ENCODE measurements at places on chromosomes 1 and 21. TPM values are rescaled to one million over a fixed set of nuclear protein-coding genes. Genes with fewer than 3 reads are reported as not detected.
A peak's percentile ranks its signal among the peaks of the same experiment; 100 is the strongest.

Gene TSACC
- total RNA-seq, result 0.15 TPM

Gene HSD3B2
- total RNA-seq, result not detected

Gene CRYAA
- total RNA-seq, result not detected

Gene VASH2
- 0.55 TPM for total RNA-seq

Gene SELL
- 2.0 TPM for total RNA-seq

Gene BACE2
- 20.0 TPM for total RNA-seq

Gene OR2T2
- total RNA-seq, result not detected

Gene ACTN2
- total RNA-seq, result not detected

Gene ABCG1
- 2.6 TPM for total RNA-seq

Gene CFAP126
- not detected for total RNA-seq

Gene NEK2
- total RNA-seq, result 36.4 TPM

DNA sequence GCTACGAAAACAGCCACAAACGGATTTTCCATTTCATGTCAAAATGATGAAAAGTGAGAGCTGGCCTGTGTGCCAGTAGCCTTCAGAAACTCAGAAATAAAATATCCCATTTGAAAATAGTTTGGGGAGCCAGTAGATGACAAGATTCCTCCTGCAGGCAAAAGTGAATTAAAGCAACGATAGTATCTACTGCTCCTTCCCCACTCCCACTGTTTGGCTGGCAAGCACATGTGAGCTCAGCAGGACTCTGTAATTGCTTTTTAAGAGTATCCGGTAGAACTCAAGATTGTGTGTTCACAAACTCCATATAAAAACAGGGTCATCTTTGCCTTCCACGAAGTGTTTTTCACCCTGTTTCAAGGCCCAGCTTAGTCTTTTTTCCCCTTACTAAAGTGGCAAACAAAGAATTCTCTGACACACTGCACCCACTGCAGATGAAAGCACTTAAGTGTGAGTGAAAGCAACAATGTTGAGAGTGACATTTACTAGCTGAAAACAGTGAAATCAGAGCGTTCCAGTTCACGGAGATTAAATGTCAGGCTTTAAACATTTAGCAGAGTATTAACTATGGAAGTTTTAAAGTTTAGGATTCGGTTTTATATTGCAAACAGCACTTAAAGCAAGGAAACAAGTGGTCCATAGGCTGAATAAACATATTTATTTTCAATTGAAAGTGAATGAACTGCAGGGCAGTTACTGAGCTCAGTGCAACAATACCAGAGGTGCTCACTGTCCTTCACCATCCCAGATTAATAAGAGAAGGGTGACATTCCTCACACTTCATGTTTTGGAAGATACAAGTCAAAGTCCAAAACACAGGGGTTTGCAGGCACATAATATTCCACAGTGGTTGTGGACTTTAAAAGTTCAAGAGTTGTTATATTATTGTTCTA, 70.0 kb downstream of the ALG14 start:
- no peak for DNase-seq

GRCh38 chr1:151806170-151806569, 951 bp upstream of the LINGO4 start:
- DNase-seq, result no peak

GRCh38 chr1:14571810-14572767, 26.4 kb upstream of the KAZN start:
- no peak for DNase-seq

GRCh38 chr1:198245379-198245778, 88.6 kb downstream of the NEK7 start:
- DNase-seq, result no peak

DNA sequence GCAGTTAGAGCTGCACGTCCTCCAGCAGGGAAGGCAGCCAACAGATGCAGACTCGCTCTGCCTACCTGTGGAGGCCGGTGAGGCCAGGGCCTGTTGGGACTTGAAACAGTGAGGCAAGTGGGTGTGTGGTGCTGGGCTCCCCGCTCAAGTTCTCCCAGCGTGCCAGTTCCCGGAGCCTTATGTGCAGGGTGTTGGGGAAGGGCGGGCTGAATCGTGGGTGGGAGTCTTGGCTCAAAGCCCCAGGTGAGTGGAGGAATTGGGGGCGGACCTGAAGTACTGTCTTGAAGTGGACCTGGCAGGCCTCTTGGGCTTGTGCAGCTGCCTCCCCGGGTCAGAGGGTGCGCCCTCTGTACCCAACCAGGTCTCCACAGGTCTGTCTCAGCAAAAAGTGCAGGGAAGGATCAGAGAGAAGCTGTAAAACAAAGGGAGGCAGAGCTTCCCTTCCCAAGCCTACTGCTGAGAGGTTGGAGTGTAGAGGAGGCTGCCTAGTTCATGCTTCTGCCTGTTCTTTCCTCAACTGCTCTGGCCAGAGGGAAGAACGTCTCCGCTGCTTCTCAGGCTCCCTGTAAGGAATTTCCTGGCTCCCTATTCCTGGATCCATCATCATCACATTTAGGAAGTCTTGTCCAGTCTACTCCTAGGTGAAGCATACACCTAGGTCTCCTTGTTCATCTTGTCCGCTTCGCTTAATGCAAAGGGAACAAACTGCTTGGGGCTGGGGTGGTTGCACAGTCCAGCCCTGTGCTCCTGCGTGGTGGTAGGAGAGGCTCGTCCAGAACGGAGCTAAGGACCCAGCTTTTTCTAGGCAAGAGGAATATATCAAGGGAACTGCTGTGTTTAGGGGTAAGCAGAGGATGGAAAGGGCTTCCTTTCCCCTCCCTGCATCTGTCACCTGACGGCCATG, 14.9 kb downstream of the UTP11 start:
- no peak for DNase-seq

- peak; percentile 84 for DNase-seq
Measured at GRCh38 chr1:35715568-35716002, 3.1 kb downstream of the C1orf216 start.

GRCh38 chr1:7432900-7433380, 338.2 kb upstream of the VAMP3 start:
- no peak for DNase-seq

- no peak for DNase-seq
Measured at GRCh38 chr21:27837936-27838335, 871.0 kb upstream of the ADAMTS5 start.

- no peak for DNase-seq
Measured at GRCh38 chr1:30655672-30656071, 67.7 kb downstream of the MATN1 start.

- DNase-seq, result no peak
Measured at GRCh38 chr1:91582431-91582921, 81.8 kb downstream of the CDC7 start.

DNA sequence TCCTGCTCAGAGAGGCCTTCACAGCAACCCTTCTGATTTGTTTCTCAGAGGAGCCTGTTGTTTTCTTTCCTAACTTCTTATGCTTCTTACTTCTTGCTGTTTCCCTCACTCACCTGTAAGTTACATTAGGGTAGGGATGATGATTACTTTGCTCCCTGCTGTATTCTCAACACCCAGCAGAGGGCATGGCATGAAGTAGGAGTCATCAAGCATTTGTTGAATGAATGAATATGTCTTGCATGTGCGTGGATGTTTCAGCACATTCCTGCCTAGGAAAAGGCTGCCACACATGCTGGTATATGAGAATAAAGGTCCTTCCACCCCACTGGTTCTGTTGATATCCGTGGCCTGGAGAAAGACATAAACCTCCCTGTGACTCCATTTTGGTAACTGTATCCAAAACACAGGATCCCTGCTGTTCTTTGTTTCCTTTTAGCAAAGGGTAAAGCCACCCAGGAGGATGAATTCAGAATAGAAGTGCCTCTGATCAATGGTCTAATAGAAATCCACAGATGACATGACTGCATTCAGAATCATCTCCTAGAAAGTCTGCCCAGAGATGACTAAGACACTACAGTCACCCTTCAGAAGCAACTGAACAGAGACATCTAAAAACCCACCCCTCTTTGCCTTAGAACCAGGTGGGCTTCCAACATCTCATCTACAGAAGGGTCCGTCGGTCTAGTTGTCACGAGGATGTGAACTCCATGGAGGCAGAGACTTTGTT, 168.8 kb downstream of the ZSCAN20 start:
- peak; percentile 45 for DNase-seq

GRCh38 chr1:155052439-155053395, 1.6 kb downstream of the ADAM15 start:
- peak; percentile 72 for DNase-seq

- no peak for DNase-seq
Measured at GRCh38 chr1:31203215-31203614, 36.5 kb downstream of the NKAIN1 start.

DNA sequence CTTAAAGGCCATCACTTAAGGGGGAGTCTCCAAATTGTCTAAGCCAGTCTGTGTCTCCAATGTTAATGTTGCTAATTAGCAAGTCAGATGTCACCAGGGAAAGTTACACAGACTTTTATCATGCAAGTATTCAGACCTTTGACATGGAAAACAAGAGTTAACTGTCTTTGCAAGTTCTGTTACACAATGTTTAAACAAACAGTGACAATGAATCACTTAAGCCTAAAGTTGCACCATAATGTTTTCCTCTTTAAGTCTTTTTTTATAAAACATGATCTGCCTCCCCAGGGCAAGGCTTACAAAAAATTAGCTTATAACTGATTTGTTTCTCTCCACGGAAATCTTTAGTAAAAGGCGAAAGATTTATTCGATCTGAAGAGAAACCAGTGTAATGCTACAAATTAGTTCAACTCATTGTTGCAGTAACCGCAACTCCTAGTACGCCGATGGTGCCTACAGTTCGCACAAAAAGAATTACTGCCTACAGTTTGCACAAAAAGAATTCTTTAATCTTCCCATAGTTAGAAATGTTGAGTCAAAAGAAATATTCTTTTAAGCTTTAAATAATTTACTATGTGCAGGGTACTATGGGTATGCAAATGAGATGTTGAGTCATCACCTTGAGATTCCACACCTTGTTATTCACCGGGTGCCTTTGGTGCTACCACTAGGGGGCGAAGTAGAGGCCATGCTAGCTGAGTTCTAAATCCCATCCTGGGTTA, 45.3 kb downstream of the HHAT start:
- DNase-seq, result peak; percentile 96

DNA sequence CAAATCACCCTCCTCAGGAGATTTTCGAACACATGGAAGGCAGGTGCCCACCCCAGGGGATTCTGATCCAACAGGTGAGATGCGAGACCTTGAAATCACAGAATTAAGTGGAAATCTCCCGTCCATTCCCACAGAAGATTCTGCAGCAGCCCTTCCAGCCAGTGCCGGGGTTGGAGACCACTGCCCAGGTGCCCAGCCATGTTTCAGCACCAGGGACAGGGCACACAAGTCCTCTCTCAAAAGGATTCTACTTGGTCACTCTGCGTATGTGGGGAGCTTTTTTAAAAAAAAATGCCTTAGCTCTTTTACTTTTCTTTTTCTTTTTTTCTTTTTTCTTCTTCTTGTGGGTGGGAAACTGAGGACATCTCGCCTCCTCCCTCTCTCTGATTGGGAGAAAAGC, 80.7 kb downstream of the VWA5B1 start:
- no peak for DNase-seq

DNA sequence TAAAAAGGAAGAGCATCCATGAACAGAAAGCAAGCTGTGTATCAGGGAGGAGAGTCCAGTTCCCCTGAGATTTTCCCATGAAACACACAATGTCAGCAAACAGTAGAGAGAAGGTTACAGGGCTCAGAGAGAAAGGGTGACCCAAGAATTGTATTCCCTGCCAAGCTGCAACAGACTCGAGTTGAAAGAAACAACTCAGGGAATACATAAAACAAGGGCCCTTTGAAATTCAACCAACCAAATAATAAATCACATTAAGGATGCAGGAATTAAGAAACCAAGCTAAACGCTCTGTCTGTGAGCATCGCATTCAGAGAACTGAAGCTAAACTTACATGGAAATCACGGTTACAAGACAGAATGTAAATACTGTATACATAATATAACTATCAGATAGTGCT, 20.2 kb downstream of the S100A16 start:
- no peak for DNase-seq

All from HT-29 (cell line).